ENCODE measurements at places on chromosomes 4 and X.

- no peak for ATAC-seq
Observed at GRCh38 chrX:20712811-20713210, 446.1 kb upstream of the RPS6KA3 start.

DNA sequence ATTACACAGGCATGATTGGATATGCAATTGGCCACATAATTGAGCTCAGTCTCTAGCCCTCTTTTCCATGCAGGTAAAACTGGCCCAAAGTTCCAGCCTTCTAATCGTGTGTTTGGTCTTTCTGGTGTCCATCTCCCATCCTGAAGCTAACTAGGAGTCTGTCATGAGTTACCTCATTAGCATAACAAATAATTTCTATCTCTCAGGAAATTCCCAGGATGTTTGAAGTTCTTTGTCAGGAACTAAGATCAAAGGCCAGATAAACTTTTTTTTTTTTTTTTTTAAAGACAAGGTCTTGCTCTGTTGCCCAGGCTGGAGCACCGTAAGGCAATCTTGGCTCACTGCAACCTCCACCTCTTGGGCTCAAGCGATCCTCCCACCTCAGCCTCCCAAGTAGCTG is 15.8 kb downstream of the ATXN3L start:
- ATAC-seq: no peak

DNA sequence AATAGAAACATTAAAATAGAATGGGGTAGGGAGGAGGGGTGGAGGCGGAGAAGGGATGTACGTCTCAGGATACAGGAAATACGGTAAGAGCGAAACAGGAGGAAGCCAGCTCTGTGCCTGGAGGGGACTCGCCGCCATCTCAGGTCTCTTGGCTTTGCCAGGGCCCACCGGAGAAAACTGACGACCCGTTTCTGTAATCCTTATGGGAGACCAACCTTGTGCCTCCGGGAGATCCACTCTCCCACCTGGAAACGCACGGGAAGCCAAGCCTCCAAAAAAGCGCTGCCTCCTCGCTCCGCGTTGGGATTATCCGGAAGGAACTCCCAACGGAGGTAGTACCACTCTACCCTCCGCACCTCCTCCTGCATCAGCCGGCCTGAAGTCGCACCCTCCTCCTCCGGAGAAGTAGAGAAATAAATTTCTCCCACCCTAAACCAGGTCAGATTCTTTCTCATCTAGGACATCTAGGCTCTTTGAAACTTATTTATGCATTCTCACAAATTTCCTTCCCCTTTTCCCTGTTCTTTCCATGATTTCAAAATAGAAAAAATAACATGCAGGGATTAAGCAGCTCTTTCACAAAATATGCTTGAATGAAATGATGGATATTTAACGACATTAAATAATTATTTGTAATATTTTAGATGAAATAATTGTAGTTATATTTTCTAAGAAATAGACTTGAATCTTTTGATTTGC is at the start of gene NBDY:
NBDY (plus strand) TSS at position 92 of the 699 bp plus-strand sequence; CDS start at position 203, 111 bp downstream.
- peak; percentile 67 for ATAC-seq

- no peak for ATAC-seq
Observed at GRCh38 chr4:156556336-156556735, 415.3 kb downstream of the PDGFC start.

GRCh38 chr4:82799006-82799881 is 648 bp upstream of the SCD5 start:
- no peak for ATAC-seq

DNA sequence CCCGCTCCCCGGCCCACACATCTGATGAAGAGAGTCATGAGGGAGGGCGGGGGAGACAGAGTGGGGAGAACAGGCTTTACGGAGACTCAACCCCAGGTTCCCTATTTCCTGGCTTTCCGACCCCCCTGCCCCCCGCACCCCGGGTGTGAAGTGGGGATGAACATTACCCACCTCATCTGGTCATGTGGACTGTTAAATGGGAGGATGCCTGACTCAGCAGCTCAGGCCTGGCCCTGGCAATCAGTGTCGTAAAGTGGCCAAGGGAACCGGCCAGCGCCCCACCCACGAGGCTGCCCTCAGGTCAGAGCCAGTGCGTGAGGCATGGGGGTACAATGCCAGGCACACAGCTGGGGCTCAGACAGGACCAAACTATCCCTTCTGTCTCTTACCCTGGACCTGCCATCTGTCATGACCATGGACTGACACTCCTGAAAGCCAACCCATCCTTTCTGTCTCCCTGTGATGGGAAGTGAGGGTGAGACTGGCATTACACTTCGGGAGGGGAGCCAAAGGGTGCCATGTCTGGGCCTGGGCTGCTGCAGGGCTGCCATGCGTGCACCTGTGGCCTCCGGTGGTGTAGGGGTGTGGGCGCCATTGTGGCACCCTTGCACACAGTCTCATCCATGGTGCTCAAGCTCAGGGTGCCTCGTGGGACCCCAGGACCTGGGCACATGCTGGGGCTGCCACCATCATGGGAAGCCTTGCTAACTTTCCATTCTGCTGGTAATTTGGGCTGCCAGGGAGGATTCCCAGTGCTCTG is 106.1 kb upstream of the PSAPL1 start:
- no peak for ATAC-seq

GRCh38 chrX:71227370-71228062 is 4.5 kb downstream of the GJB1 start:
- ATAC-seq: no peak

- ATAC-seq: no peak
Observed at GRCh38 chr4:173503330-173504180, 26.5 kb downstream of the HAND2 start.

- no peak for ATAC-seq
Observed at GRCh38 chr4:63348735-63349673, 1060.2 kb downstream of the TECRL start.

DNA sequence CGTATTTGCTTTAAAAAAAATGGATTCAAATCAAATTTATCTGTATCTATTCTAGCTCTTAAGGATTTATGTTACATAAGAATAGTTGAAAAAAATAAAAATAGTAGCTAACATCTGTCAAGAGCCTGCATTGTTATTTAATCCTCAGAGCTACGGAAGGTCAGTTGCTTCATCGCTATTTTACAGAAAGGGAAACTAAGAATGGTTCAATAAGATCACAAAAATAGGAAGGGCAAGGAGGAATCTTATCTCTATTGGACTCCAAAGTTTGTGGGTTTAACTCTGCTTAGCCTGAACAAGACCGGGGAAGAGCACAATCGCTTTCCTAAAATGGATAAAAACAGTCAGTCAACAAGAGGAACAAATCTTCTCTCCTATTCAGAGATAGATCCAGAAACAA is 270.2 kb upstream of the SMIM31 start:
- no peak for ATAC-seq

- no peak for ATAC-seq
Observed at GRCh38 chr4:46909078-46909477, at the start of gene COX7B2. Gene COX7B2 (minus strand): TSS chr4:46909245. CDS start chr4:46735192, 174,053 bp downstream.

Measured in gastroesophageal sphincter (tissue), 4 donors.